ENCODE measurements at places on chromosomes 16 and 17.

DNA sequence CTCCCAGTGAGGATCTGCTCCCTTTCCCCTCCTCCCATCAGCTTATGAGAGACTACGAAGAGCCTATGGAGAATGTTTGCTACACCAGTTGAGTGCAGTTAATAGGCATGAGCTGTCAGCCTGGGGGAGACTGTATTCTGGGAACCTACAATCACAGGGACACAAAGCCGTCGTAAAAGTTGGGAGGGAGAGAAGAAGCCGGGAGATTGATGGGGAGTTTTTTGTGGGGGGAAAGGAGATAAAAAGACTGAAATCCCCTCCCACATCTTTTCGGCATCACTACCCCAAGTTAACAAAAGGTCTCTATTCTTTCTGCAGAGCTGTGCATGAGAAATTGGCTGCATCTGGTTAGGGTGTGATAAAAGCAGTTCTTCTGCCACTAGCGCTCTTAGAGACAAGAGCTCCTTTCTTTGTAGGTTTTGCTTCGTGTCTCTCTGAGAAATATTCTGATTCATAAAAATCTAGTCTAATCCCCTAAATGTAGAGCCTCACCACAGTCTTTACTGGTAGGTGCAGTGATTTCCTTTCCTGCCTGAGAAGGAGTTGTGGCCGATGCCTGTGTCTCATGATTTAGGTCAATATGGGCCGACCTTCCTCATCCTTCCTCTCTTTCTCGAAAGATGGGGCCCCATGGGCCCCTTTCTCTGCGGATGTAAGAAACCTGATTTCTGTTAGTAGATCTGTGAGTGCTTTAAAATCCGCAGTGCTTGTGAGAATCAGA is 77.4 kb downstream of the BPTF start:
- DNase-seq = no peak

DNA sequence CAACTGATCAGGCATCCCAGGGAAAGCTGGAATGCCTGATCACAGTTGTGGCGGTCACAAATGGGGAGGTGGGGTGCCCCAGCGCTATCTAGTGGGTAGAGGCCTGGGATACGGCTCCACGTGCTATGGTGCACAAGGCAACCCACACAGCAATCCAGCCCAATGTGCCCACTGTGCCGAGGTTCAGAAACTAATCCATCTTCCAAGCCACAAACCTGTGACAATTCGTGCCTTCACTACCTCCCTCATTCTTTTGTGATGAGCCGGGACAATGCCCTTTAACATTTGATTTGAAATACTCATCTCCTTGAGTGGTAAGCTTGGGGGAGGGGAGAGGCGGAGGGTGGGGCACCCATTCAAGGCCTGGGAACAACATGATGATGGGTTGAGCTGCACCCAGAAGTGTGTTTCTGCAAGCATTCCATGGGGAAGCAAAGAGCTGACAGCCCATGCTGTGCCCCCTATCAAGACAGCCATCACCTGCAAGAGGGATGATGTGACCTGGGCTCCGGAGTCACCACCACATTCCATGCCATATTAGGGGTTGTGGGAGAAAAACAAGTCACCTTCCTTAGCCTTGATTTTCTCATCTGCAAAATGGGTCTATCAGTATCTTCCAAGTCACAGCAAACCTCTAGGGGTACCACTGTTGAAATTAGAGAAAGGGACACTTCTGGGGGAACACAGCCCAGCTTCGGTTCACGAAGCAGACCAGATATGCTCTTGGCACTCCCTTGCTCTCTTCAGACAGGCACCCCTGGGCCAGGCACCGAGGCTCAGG is 3.7 kb downstream of the ELOB start:
- no peak for DNase-seq

GRCh38 chr17:49337884-49338283 is 24.2 kb downstream of the ZNF652 start:
- DNase-seq = no peak

DNA sequence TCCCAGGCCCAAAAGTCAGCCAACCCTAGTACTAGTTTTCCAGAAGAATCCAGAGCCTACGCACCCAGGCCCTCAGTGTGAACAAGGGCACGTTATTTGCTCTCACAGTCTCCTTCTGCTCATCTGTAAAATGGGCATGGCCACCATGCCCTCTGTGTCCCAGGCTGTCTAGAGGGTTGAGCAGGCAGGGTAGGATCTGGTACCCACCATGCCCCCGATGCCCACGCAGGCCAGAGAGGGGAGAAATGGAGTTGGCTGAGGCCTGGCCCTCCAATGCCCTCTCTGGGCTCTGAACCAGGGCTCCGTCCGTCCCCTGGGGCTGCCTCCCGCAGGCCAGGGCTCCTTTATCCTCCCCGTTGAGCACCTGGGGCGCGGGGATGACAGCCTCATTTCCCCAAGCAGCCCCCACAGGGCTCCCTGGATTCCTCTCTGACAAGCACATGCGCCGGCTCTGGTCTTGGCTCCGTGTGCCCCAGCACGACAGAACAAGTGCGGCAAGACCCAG is 9.1 kb upstream of the BAHCC1 start:
- DNase-seq = no peak

GRCh38 chr16:72426386-72426785 is 254.4 kb upstream of the PMFBP1 start:
- no peak for DNase-seq

DNA sequence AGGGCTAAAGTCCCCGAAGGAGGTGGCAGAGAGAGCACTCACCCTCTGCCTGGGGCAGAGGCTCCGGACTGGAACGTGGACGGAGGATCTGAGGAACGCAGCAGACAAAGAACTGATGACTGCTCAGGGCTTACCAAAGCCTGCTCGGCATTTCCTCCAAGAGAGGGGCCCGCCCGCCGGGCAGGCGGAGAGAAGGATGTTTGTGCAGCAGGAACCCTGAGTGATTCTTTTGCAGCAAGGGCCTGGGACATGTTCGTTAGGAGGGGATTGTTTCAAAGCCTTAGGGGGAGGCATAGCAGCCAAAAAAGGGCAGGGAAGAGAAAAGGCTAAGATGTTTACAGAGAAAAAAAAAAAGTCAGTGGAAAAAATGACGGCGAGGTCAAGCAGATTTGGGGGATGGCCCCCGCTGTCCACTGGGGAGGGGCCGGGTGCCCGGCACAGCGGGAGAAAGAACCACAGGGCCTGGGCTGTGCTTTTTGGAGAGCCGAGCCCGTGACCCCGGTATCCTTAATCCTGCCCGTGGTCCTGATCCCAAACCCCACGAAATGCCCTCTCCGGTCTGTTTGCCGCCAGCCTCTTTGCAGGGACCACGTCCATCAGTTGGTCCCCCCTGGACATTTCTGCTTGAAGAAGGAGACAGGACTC is 129.3 kb downstream of the NTN1 start:
- no peak for DNase-seq

GRCh38 chr17:69122065-69122464 is 19.6 kb downstream of the ABCA6 start:
- DNase-seq = no peak

GRCh38 chr16:72300892-72301291 is 128.9 kb upstream of the PMFBP1 start:
- no peak for DNase-seq

Data from stimulated activated CD4-positive, alpha-beta T cell treated with anti-CD3 and anti-CD28 coated beads, Interleukin-15, amount 100 ng/mL, for 48 hours (primary cell).